Progenitor cell of endocrine pancreas (in vitro differentiated cells): ENCODE measurements at places on chromosomes 13 and 19. TPM values are rescaled to one million over a fixed set of nuclear protein-coding genes. Genes with fewer than 3 reads are reported as not detected.

DNA sequence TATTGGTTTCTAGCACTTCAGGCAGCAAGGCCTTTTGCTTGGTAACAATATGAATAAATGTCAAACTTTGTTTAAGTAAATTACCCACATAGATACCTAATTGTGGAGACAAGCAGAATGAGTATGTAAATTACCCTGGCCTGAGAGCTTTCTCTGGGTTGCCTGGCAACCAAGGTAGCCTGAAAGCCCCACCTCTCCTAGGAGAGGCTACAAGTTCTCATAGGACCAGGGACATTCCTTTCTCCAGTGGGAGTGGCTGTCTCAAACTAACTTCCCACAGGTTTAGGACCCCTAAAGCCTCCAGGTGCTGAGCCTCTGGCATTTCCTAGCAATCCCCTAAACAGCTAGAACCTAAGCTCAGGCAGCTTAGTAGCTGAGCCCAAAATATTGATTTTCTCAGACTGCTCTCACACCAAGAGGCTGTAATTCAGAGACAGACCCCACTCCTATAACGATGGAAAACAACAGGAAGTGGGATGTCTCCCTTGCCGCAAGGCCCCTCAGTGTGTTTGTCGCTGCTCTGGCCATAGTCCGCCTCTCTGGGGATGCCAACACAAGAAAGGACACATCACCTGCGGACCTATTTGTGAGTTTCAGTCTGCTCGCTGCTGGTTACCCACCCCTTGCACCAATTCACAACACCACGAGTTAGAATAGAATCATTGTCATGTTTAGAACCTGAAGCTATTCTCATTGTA is 207.3 kb downstream of the DLEU7 start:
- no peak for DNase-seq
- no peaks in the 10 kb centered on the region for H3K27me3 ChIP-seq
- peak overlapping the region; percentile 73 for H3K27ac ChIP-seq

The CACNA1A gene
- 43.0 and 47.2 TPM in 2 replicates for total RNA-seq

The PSG7 gene
- total RNA-seq, result not detected in 2 replicates

The POP4 gene
- total RNA-seq, result 52.6 and 52.7 TPM in 2 replicates

The FCGBP gene
- total RNA-seq, result 0.80 and 1.2 TPM in 2 replicates

The ICAM5 gene
- not detected in 2 replicates for total RNA-seq

The PALM3 gene
- 5.7 and 7.7 TPM in 2 replicates for total RNA-seq

DNA sequence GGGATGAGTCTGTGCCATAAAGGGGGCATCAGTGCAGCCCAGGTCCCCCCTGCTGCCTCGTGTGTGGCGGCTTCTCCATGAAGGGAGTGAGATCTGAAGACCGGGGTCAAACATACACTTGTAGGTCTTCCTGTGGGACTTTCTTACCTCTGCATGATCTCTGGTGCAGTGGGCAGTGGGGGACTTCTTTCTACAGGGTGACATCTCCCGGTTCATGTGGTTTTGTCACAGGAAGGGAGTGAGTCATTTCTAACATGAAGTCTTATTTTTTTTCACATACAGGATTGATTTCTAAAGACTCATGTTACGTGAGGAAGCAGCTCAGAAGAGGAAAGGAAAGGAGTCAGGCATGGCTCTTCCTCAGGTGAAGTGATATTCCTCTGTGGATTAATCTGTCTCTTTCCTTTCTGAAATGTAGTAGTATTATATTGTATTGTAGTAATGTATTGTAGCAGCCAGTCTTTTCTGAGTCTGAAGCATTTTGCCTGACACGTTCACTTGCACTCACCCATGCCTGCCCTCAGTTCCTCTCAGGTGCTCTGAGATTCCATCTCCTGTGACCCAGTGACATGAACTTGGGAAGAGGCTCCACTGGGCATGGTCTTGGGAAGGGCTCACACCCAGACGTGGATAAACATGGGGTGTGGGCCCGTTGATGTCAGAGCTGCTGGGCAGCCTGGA is 15.7 kb downstream of the ZNF808 start:
- H3K27me3 ChIP-seq, result no peaks in the 10 kb centered on the region
- H3K27ac ChIP-seq, result no peak overlapping the region
- no peak for DNase-seq
- H3K36me3 ChIP-seq, result peaks cover 22% of the 10 kb centered on the region

DNA sequence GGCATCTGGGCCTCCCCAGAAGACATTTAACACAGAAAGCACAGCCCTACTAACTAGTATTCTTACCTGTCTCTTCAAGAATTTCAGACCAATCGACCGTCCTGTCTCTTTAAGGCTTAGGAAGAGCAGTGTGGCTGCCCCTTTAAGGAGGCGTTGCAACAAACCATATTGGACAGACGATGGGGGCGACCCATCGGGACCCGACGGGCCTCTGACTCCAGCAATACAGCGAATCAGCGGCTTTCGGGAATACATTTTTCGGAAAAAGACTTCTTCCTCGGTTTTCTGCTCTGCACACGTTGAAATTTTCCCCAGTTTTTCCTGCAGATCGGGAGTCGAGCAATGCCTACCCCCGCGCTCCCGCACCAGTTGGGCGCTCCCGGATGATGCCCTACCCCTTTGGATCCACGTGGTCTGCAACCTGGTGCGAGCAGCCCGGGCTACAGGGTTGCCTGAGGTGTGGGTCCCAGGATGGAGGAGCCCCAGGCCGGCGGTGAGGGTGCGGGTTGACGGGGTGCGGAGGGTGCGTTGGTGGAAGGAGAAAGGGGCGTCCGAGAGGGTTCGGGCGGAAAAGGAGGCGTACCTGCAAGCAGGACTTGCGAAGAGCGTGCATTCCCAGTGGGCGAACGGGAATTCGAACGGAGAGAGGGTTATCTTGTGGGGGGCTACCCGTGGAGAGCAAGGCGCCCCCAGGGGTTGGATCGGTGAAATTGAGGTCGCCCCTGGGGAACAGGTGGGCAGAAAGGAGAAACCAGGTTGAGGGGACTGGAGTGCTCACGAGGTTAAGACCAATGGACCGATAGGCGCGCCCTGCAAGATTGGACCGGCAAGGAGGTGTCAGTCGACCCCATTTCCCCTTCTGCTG is at the start of gene POLR1G:
TSS of gene POLR1G (plus strand) at position 419 of the 865 bp plus-strand sequence. CDS start at position 472, 53 bp downstream.
- H3K27ac ChIP-seq, result peak within 1 kb of the TSS; percentile 99
- DNase-seq, result peak; percentile 64
- H3K36me3 ChIP-seq, result peaks cover 7% of the 10 kb centered on the region
- peaks cover 24% of the 10 kb centered on the region for H3K27me3 ChIP-seq
- H3K4me3 ChIP-seq, result peak within 1 kb of the TSS; percentile 96

The COX6B1 gene
- 307 and 315 TPM in 2 replicates for total RNA-seq

DNA sequence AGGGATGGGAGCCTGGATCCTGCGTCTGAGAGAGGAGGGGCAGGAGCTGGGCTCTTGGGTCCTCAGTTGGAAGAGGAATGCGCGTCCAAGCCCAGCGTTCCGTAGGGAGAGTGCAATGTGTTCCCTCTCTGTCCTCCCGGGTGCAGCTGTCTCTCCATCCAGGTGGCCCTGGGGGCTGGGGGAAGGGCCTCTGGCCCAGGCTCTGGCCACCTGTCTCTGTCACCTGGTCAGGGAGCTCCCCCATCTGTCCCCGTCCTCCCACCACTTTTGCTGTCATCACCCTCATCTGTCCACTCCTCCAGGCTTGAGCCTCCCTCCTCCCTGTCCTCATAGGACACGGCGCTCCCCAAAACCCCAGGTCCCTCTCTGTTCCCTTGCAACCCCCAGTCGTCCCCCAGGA is 3.7 kb upstream of the SBK2 start:
- H3K4me3 ChIP-seq, result no peak overlapping the region
- peaks cover 15% of the 10 kb centered on the region for H3K27me3 ChIP-seq
- H3K4me1 ChIP-seq, result peaks cover 2% of the 10 kb centered on the region
- no peaks in the 10 kb centered on the region for H3K36me3 ChIP-seq
